ENCODE measurements at places on chromosomes 5 and 9. TPM values are rescaled to one million over a fixed set of nuclear protein-coding genes. Genes with fewer than 3 reads are reported as not detected.

GRCh38 chr5:174431504-174431903 lies 292.9 kb upstream of the MSX2 start:
- no peak for DNase-seq

DNA sequence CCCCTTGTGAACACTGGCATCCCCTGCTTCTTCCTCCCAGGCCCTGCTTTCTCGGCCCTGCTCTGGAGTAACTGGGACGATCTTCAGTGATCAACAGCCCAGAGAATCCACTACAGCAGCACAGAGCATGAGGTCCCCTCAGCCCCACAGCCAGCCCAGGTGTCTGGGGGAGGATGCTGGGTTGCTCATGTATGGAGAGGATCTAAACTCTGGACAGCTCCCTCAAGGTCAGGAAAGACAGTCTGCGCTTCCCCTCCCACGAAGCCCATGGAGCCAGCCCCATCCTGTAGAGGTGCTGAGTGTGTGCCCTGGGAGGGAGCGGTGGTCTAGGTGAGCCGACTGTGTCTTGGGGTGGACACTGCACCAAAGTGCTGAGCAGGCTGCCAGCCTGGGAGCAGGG lies 190.2 kb downstream of the GABBR2 start:
- DNase-seq: no peak

The REEP5 gene
- 60.0 TPM for total RNA-seq

The ARL15 gene
- 5.4 TPM for total RNA-seq

The SH3TC2 gene
- total RNA-seq: 4.1 TPM

- DNase-seq: no peak
These were observed 1.3 kb upstream of the PLPPR1 start for GRCh38 chr9:101027236-101027635.

The CAVIN4 gene
- total RNA-seq: 1.4 TPM

The SPINK6 gene
- total RNA-seq: not detected

The TXNDC8 gene
- total RNA-seq: not detected

GRCh38 chr9:101119206-101119819 lies 90.8 kb downstream of the PLPPR1 start:
- DNase-seq: peak; percentile 0

The ISCA1 gene
- total RNA-seq: 46.5 TPM

GRCh38 chr5:5080790-5081189 lies 59.3 kb upstream of the ADAMTS16 start:
- DNase-seq: no peak

The SLC45A2 gene
- total RNA-seq: 0.09 TPM

- DNase-seq: peak; percentile 10
These were observed 26.1 kb upstream of the CKMT2 start for GRCh38 chr5:81207009-81207408.

DNA sequence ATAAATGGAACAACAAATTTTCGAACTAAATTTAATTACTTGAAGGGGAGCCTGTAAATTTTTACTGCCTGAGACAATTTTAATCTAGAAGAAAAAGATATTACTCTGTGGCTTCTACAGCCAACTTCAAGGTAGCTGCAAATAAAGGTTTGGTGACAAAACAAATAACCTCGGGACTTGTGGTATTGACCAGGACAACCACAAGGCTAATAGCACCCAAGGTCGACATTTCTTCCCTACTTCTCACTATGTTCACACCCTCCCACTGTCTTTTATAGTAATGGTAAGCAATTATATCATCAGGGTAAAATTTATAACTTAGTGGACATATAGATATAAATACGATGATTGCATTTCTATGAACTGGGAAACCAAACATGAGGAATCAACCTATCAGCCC lies 67.9 kb upstream of the SPINK5 start:
- no peak for DNase-seq

GRCh38 chr5:9339206-9339818 lies 206.6 kb downstream of the SEMA5A start:
- no peak for DNase-seq

GRCh38 chr9:133990366-133991213 lies 1.5 kb downstream of the VAV2 start:
- DNase-seq: peak; percentile 67

The ZNG1E gene
- total RNA-seq: 40.0 TPM

GRCh38 chr9:70901013-70901412 lies 220.4 kb downstream of the TRPM3 start:
- DNase-seq: peak; percentile 15

- no peak for DNase-seq
These were observed 116.0 kb downstream of the KCNIP1 start for GRCh38 chr5:170619869-170620268.

DNA sequence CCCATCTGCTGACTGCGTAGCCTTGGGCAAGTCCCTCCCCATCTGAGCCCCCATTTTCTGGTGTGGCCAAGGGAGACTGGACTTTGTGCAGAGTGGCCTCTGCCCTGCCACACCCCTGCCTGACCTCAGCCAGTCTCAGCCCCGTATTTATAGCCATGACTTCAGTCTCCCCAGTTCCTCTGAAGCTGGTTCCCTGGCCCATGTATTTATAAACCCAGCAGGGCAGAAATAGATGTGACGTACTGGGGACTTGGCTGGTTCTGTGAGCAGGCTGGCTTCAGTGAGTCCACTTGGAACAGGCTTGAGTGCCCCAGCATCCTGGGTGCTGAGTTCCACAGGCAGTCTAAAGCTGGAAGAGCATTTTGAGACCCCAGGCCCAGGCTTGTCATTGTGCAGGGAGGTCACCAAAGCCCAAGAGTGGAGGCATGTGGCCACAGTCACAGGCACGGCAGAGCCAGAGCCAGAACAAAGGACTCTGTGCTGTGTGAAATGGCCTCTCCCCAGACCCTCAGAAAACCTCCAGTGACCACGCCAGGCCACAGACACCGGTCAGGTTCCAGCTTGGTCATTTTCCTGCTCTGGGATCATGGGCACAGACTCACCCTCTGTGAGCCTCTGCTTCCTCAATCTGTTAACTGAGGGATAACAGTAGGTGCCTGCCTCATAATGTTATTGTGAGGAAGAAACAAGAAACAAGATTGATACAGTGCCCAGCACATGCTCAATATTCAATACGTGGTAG lies 30.4 kb upstream of the SYNPO start:
- no peak for DNase-seq

DNA sequence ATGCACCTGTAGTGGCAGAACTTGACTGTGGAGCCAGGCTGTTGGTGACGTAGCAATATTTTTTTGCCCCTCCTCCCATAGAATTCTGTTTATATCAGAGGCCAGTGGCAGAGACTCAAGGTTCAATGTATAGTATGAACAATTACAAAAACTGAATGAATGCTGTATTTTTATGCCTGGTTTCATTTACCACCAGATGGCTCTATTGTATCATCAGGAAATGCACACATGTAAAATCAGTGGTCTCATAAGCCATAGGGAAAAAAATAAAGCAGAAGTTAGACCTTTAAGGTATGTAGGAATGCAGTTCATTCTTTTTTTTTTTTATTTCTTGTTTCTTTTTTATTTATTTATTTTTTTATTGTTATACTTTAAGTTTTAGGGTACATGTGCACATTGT lies 43.6 kb downstream of the CCDC192 start:
- DNase-seq: peak; percentile 65

- DNase-seq: no peak
These were observed 2.9 kb upstream of the LCN6 start for GRCh38 chr9:136751244-136751643.

DNA sequence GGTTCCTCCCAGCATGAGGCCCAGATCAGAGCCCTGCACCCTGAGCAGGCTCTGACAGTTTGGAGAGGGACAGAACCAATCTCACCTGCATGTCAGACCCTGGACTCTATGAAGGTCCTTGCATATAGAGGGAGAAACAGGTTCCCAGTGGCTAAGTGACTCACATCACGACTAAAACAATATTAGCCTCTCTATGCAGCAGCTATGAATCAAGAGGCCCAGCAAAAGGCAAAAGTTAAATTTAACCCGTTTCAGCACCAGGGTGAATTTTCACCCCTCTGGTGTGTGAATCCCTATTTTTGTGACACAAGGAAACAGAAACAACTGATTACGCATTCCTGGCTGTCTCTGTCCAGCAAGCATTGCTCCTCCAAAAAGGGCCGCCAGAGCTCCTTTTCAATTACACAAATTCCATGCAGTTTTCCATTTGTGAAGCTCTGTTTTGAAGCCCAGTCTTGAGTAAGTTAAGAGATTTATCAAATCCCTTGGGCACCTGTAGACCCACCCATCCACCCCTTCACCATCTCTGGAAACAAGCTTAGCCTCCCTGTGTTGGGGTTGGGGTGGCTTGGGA lies 136.6 kb downstream of the GABBR2 start:
- DNase-seq: peak; percentile 16

- DNase-seq: no peak
These were observed 31.5 kb downstream of the STK10 start for GRCh38 chr5:172156541-172156994.

The SMIM32 gene
- total RNA-seq: not detected

DNA sequence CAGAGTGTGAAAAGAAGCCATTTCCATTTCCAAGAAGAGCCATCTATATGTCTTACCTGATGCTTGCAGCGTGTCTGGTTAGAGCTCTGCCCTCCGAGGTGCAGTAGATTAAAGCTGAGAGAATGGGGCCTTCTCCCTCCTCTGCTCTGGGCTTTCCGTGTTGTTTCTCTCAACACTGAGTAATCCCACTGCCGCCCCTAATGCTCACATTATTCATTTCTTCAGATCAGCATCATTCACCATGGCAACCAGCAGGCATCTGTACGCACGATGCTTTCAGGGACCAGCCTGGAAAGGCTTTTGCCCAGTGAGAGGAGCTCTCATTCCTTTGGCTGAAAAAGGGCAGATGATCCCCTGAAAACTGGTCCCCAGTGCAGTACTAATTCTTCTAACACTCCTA lies 79.6 kb downstream of the CYFIP2 start:
- DNase-seq: no peak

GRCh38 chr5:177445917-177446199 lies 756 bp upstream of the PRR7 start:
- no peak for DNase-seq

DNA sequence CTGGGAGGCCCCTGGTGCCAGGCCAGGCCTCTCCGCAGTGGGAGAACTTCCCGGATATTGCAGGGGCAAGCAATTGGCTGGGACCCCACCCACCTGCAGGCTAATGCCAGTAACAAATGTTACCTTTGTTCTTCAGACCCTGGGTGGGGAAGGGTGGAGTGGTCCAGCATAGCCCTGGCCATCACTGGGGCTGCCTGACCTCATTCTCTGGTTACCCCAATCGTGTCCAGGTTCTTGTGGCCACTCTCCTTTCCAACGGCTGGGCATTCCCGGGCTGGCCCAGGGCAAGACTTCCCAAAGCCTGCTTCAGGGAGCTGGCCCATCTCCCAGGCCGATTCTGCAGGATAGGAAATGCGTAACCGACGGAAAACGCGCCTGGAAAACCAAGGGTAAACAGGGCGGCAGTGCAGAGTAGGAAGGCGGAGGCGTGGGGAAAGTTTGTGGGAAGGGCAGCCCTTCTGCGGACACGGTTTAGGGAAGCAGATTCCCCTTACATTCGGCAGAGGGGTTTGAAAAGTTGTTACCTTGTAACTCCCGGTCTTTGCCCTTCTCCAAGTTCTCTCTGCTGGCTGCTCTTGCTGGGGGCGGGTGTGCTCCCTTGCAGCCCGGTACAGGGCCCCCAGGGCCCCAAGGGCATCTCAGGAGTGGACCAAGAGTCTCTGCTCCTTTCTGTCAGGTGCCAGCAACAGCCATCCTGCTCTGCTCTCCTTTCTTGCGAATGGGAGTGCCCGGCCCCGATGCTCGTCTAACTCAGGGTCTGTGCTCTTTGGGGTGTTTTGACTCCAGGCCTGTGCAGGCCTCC lies 3.5 kb downstream of the NRARP start:
- DNase-seq: peak; percentile 54

GRCh38 chr5:127834554-127834953 lies 131.4 kb downstream of the CCDC192 start:
- DNase-seq: peak; percentile 80

GRCh38 chr9:12497790-12498189 lies 195.4 kb upstream of the TYRP1 start:
- DNase-seq: no peak

- no peak for DNase-seq
These were observed 8.7 kb upstream of the TMEM141 start for GRCh38 chr9:136782452-136782851.

- no peak for DNase-seq
These were observed 129.2 kb downstream of the BOD1 start for GRCh38 chr5:173487300-173487699.

The CDC25C gene
- 8.9 TPM for total RNA-seq

GRCh38 chr5:141914199-141914743 lies 9.4 kb upstream of the DELE1 start:
- DNase-seq: no peak

The STOM gene
- total RNA-seq: 115 TPM

The AQP7 gene
- total RNA-seq: 0.09 TPM

DNA sequence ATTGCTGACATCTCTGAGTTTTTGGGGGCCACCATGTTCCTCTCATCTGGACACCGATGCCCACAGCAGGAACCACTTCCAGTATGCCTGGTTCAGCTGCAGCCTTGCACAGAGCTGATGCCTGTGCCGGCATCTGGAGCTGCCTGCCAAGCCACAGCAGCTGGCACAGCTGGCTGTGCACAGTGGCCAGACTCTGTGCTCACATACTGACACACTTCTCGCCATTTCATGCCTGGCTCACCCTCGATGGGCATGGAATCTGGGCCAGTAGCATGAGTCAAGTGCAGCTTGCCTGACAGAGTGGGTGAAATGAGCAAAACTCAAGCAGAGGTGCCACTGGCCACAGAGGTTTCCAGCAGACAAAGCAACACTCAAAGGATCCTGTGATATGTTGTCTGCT lies 863.4 kb downstream of the DNAH5 start:
- no peak for DNase-seq

DNA sequence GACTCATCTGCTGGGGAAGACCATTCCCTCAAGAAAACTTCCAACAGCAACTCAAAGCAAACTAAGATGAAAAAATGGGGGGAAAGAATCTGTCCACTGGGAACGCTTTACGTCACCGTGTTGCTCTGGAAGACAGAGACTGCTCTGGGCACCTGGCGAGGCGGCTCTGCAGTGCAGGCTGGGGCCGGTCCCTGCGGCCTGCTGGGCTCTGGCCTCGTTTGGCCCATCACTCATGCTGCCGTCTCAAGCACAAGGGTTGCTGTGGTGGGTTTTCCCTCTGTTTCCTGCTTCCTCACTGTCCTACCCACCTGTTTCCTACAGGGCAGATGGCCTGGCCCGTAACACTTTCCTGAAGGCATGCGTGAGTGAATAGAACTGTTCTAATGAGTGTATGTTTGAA lies 92.9 kb upstream of the OTULINL start:
- no peak for DNase-seq

DNA sequence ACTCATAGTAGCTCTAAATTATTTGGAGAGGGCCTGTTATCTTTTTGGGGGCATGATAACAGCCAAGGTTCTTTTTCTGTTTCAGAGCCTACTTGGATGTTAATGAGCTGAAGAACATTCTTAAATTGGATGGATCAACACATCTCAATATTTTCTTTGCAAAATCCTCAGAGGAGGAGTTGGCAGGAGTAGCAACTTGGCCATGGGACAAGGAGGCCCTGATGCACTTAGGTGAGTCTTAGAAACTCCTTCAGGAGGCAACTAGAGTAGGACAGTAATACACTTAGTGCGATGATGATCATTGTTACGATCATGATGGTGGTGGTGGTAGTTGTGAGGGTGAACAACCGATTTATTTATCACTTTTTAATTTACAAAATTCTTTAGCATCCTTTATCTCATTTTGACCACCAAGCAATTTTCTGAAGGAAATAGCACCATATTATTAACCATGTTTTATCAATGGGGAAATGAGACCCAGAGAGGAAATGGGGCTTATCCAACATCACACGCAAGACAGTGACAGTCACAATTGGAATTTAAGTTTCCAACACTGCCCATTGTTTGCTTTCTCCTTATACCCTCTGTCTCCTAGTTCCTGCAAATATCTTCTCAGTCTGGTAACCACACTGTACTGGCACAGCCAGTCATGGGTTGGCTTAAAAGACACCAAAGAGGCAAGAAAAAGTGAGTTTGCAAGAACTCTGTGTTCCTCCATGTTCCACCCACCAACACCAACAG lies 54.0 kb downstream of the PAPPA start:
- DNase-seq: peak; percentile 22

Data from fibroblast of the aortic adventitia (primary cell).